ENCODE measurements at places on chromosomes 3 and 15.
A peak's percentile ranks its signal among the peaks of the same experiment; 100 is the strongest.

DNA sequence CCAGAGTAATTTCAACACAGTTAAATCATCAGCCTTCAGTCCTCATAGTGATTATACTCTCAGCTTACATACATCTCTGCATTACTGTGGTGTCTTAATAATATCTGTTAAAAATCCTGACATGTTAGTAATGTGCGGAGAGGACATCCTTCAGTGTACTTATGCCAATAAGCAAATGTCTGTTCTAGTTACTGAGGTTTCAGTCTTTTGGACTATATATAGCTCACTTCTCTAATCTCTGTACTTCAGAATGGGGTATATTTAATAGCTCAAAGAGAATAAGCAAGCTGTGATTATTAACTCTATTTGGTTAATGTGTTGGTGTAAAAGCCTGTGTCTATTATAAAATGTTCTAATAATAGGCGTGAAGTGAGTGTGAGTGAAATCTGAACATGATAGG, 28.9 kb upstream of the OSTN start:
- no peak for DNase-seq

GRCh38 chr3:31503456-31503855, 29.3 kb upstream of the STT3B start:
- DNase-seq = no peak

- no peak for DNase-seq
These were observed 60.6 kb upstream of the RPL35A start for GRCh38 chr3:197889204-197889930.

DNA sequence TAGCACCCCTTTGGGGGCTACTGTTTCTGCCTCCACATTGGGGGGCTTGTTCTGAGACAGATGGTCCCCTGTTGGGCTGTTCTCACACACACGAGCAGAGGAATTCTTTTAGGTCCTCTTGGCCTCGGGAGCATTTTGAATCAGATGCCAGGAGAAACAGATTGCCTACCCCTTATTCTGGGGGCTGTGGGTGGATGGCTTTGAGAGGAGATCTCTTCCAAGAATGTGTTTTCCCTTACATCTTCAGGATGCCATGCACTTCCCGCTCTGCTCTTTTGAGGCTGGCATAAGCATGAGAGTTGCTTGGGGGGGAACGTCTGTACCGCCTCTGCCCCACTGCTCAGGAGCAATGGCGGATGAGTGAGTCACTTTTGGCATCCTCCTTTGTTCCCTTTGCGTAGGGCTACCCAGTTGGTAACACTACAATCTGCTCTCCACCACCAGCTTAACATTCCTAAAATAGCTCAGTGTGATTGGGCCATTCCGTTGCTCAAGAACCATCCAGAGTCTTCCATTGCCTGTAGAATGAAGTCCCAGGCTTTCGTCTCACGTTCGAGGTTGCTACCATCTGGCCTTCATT, 154.4 kb downstream of the RPLP1 start:
- no peak for DNase-seq

- no peak for DNase-seq
These were observed 15.2 kb downstream of the GK5 start for GRCh38 chr3:142210144-142210543.

DNA sequence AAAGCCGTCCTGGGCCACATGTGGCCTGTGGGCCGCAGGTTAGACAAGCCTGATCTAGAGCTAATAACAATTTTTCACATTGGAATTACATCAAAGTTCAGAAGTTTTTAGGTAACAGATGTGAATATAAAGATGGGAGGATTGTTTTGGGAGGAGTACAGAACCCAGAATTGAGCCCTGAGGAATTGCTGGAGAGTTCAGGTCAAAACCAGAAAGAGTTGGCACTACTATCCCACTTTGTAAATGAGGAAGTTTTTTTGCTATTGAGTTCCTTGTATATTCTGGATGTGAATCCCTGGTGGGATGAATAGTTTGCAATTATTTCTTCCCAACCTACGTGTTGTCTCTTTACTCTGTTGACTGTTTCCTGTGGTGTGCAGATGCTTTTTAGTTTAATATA, 109.5 kb upstream of the LIPC start:
- DNase-seq = no peak

DNA sequence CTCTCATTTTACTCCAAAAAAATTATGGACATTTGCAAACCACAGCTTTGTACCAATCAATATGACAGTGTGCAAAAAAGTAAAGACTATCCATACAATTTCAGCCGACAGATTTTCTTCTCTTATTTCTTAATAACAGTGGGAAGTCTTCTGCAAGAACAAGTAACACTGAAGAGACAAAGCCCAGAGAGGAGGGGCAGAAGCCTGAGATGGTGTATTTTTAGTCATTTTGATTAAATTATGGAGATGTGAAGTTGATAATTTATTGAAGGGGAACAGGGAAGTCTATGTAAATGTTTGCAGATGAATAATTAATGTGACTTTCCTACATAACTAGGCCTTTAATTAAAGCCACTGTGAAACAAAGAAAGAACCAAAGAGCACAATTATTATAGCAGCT, 45.7 kb upstream of the IGSF11 start:
- no peak for DNase-seq

DNA sequence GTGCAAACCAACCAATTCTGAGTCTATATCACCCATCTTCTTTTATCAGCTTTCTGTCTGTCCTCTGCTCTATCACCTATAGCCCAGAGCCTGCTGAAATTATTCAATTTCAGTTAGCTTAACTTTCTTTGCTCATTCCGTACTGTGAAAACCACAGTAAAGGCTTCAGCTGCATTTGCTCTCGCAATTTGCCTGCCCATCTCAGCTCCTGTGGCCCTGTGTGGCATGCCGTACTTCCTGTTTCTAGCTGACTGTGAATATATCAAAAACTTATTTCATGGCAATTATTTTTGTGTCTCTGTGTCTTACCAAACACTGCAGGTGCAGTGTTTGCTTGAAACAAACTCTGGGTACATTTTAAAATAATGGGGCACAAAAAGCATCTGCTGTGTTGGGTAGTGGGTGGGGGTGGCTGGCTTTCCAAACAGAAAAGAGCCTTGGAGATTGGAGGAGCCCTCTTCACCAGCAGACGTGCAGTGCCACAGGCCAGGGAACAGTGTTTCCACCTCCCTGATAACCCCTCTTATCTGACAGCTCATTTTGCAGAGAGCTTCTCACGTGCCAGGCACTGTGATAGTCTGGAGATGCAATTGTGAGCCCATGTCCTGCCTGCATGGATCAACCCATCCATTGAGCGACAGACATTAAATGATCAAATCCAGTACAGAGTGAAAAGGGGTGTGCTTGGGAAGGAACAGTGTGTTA, 45.2 kb downstream of the GASK1A start:
- DNase-seq = peak; percentile 35

DNA sequence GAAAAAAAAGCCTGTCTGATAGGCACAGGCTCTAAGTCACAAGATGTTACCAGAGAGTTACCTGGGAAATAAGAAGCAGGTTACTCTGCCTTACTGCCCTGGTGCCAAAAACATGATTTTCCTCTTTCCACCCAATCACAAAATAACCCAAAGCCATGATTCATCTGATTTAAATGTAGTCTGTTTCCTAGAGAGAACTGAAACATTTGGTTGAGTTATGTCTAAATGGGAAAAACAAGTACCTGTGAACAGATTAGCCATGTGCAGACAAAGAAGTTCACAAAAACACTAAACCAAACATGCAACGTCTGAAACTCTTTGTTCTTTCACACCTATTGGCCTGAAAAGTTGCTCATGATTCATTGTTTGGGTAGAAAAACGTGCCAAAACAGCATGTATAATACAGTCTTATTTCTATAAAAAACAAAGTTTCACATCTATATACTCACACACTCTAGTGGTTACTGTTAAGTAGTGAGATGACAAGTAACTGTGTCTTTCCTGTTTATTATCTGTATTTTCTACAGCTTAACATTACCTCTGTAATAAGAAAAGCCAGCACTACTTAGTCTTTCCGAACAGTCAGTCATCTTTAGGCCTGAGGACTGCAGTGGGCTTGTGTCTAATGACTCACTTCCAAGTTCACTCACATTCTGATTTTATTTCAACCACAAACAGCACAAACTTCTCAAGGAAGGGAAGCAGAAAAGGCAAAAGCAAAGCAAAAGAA, 30.2 kb downstream of the FAM174B start:
- no peak for DNase-seq

DNA sequence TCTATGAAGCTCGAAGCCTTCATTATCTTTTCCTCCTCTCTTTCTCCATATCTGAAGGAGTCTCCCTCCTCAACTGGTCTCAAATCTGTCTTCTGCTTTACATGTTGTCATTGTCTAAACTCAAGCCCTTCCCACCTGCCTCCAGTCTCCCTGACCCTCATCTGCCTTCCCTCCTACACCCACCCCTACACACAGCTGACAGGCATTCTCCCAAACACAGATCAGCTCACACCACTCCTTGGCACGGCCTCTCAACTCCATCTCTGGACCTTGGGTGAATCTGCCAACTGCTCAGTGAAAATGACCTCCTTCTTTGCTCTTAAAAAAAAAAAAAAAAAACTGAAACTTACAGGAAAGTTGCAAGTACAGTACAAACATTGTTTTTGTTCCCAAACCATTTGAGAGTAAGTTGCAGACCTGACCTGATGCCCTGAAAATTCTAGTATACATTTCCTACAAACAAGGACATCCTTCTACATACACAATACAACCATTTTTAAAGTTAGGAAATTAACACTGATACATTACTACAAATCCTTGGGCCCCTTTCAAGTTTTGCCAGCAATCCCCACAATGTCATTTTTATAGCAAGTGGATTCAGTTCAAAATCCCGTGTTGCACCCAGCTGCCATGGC, 49.4 kb upstream of the UBE2E1 start:
- DNase-seq = no peak

- no peak for DNase-seq
These were observed 68.8 kb upstream of the SLC12A8 start for GRCh38 chr3:125281381-125281780.

DNA sequence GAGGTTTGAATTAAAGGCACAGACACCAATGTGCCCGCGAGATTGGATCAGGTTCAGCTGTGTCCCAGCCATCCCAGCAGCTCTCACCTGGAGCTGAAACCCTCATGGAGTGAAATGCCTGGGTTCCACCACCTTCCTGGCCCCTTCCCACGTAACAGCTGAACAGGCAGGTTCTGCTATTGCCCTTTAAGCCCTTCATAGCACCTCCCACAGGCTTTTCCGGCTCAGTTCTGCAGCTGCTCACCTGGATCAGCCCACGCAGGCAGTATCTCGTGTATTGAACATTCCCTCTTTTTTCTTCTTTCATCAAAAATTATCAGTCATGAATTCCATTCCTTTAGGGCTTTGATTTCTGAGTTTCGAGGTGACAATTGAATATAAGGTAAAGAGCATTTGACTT, 129.8 kb downstream of the SLC9A9 start:
- no peak for DNase-seq

- no peak for DNase-seq
These were observed 2.1 kb downstream of the SLC41A3 start for GRCh38 chr3:126081618-126082361.

DNA sequence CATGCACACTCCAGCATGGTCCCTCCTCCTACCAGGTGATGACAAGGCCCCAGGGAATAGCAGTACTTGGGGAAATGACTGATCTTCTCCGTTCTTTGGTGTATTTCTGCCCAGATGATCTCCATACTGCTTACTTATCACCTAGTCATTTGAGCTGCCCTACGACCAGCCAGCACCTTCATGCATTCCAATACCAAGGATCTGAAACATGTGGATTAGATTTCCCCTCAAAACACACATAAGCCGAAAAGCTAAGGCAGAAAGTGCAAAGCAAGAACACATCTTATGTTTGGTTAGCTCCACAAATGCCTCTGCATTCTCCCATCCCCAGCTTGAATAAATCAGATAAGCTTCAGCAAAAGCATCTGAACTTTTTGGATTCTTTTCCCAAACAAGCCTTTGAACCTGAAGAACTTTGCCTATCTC, 64.8 kb upstream of the BCL6 start:
- DNase-seq = no peak

DNA sequence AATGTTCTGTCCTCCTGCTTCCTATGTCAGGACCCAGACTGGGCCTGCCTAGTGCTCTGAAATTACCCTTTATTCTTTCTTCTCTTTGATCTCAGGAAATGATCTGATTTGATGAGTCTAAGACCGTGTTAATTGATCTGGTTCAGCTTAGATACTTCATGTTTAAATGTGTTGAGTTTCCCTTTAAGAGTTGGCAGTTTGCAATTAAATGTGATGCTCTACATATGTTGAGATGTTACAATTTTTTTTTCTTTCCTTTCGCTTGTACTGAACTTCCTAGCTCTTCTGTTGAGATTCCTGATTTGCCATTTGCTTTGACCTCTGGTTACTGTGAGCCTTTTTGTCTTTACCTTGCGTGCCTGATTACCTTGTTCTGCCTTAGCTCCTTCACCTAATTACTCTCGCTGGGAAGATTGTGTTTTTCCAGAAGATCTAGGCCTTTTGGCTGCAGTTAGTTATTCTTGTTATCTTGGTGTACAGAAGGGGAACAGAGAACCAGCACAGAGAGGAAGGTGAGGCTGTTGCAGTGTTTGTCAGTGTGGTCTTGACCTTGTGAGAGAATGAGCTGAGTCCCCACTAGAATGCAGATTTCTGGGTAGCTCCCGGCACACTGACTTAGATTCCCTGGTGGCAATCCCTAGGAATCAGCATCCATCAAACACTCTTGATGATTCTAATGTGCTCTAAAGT, 203.6 kb downstream of the EDEM1 start:
- DNase-seq = no peak

DNA sequence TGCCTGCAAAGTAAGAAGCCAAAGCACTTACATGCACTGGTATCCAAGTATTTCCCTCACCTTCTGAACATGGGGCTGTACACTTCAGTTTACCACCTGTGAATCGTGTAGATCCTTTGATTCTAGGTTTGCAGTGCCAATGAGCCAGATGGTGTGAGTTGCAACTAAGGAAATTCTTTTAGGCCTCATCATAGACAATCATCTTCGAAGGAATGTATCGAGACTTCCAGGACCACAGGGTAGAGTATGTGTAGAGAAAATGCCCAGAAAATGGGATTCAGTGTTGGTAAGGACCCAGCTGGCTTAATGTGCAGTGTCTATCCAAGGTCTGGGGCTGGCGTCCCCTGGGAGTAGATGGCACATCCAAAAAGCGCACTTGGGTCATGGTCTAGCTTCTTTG, 323.2 kb upstream of the TPM1 start:
- DNase-seq = no peak

GRCh38 chr3:16252243-16252978, 12.3 kb downstream of the DPH3 start:
- DNase-seq = no peak

DNA sequence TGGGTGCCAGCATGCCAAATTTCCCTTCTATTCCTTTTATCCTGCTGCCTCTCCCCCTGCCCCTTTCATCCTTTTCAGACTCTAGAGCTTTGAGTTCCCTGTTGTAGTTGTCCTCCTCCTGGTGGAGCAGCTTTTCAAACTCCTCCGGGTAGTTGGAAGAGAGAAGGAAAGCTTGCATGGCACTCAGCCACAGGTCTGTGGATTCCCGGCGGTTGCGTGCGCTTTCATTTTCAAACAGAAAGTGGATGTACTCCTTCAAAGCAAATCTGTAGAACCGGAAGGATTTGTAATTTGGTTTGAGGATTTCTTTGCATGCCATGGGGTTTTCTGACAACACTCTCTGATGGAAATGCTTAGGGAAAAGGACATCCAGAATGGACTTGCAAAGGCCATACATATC, 68.1 kb upstream of the DCLK3 start:
- DNase-seq = no peak
